ENCODE measurements at places on chromosomes 7 and 10.

- no peak for DNase-seq
Observed at GRCh38 chr10:61989995-61990760, 88.7 kb downstream of the ARID5B start.

DNA sequence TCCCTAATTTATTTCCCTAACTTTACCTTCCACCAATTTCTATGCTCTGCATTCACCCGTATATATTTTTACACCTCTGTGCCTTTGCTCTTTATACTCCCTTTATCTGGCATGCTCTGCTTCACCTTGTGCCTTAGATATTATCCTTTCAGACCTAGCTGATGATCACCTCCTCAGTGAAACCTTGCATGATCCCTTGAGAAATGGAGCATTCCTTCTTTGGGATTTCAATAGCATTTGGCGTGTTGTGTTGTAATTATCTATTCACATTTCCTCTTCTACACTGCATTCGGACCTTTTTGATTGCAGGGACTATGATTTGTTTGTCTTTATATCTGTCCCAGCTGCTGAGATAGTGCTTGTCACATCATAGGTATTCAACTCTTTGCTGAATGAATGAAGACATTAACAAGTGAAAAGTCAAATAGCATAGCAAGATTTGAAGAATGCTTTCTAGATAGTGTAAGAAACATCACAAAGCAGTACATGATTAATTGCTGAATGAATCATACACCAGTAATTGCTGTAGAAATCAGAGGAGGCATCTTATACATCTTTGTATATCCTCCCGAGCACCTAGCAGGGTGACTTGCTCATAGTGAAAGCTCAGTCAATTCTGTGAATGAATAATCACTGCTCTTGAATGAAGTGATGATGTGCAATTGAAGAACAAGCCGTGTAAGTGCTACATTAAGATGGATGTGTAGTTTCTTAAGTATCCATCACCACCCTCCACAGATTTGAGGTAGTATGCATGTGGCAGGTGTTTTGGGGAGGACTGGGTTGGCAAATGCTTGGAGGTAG, 2.0 kb upstream of the TM9SF3 start:
- DNase-seq = no peak

GRCh38 chr7:93821463-93821862, 69.1 kb downstream of the TFPI2 start:
- DNase-seq = no peak

DNA sequence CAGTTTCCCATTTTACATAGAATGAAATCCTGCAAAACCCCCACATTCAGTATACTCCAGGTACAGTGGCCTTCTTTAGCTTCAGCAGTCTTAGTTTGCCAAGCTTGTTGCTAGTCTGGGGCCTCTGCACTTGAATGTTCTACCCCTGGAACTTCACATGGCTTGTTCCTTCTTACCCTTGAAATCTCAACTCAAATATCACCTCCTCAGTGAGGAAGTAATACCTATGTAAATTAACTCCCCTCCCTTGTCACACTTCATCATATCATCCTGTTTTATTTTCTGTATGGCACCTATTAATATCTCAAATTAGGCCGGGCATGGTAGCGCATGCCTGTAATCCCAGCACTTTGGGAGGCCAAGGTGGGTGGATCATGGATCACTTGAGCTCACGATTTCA, 163.8 kb upstream of the KAT6B start:
- DNase-seq = no peak

GRCh38 chr7:14501436-14501835, 401.1 kb downstream of the DGKB start:
- DNase-seq = no peak

- DNase-seq = no peak
Observed at GRCh38 chr10:127153181-127153580, 43.2 kb downstream of the INSYN2A start.

DNA sequence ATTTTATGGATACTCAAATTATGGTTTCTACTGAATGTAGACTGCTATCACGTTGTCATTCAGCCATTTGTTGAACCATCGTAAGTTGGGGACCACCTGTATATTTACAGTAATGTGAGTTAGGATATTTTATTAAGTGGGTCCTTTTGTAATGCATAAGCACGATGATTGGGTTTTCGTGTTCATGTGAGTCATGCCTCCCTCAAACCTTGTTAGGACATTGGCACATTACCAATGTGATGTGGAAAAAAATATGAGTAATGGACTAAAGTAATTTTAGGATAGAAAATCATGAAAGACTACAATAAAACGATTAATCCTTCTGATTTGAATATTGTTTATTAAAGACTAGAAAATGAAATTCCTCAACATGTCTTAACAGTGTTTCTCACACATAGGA, 8.7 kb downstream of the SMC3 start:
- DNase-seq = no peak

DNA sequence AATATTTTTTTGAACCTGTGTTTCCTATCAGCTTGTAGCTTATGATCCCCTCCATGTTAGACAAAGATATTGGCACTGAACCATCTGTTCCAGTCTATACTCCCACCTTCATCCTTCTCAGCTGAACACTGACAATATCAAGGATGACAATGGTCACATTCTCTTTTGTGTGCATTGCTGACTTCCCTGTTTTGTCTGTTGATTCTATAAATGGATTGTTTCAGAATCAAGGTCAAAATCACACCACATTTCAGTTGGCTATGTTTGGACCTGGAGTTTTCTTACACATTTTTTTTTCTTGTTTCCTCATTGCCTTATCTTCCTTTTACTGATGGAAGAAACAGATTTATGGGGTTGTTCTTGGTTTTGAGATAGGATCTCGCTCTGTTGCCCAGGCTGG, 11.3 kb upstream of the SMURF1 start:
- no peak for DNase-seq

GRCh38 chr7:85750454-85750949, 563.6 kb upstream of the SEMA3D start:
- peak; percentile 22 for DNase-seq

- no peak for DNase-seq
Observed at GRCh38 chr7:27554826-27555225, 107.9 kb downstream of the HIBADH start.

- DNase-seq = peak; percentile 15
Observed at GRCh38 chr7:159067576-159068487, 76.8 kb downstream of the VIPR2 start.
